ENCODE measurements at places on chromosomes 12 and 14. TPM values are rescaled to one million over a fixed set of nuclear protein-coding genes. Genes with fewer than 3 reads are reported as not detected.

GRCh38 chr12:83244001-83244400 lies 557.3 kb downstream of the TMTC2 start:
- H3K27ac ChIP-seq, result no peak overlapping the region
- peaks cover 8% of the 10 kb centered on the region for H3K4me1 ChIP-seq
- no peaks in the 10 kb centered on the region for H3K36me3 ChIP-seq
- no peaks in the 10 kb centered on the region for H3K27me3 ChIP-seq
- DNase-seq, result no peak

GRCh38 chr14:79383031-79383430 lies 828.3 kb downstream of the DIO2 start:
- no peak overlapping the region for H3K27ac ChIP-seq
- DNase-seq, result no peak
- H3K27me3 ChIP-seq, result no peaks in the 10 kb centered on the region
- peaks cover 3% of the 10 kb centered on the region for H3K36me3 ChIP-seq

DNA sequence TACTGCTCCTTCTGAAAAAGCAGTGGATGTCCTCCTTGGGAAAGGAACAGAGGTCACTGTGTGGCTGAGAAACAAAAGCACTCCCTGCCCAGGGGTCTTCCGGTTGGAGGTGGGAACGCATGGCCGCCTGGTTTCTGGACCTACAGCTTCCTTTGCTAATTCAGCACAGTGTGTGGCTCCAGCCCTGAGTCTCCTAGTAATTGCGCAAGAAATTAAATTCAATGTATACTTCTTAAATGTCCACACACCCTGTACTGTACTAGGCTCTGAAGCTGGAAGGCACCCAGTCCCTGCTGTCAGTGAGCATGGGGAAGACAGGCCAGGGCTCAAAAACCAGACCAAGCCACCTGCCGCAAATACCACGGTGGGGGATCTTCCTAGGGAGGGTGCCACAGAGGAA lies 13.4 kb downstream of the SLC24A4 start:
- H3K27me3 ChIP-seq, result peaks cover 56% of the 10 kb centered on the region
- no peak overlapping the region for H3K27ac ChIP-seq
- no peak for DNase-seq
- no peaks in the 10 kb centered on the region for H3K4me1 ChIP-seq
- H3K36me3 ChIP-seq, result no peaks in the 10 kb centered on the region

DNA sequence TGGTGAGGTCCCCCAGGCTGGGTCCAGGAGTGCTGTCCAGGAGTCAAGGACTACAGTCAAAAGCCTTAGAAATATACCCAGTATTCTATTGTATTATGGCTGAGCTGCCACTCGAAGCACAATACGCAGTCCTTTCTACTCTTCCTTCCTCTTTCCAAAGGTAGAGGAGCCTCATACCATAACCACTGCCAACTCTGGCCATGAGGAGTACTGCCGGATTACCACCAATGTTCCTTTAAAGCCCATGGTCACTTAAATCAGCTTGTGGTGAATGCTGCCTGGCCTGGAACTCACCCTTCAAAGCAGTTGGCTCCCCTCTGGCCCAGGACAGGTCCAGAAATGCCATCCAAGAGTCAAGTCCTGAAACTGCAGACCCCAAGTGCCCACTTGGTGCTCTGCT lies 425.4 kb downstream of the SLC16A7 start:
- no peak overlapping the region for H3K4me3 ChIP-seq
- no peaks in the 10 kb centered on the region for H3K4me1 ChIP-seq
- no peak overlapping the region for H3K27ac ChIP-seq
- H3K36me3 ChIP-seq, result no peaks in the 10 kb centered on the region
- no peaks in the 10 kb centered on the region for H3K27me3 ChIP-seq

- H3K27ac ChIP-seq, result no peak overlapping the region
- peaks cover 89% of the 10 kb centered on the region for H3K27me3 ChIP-seq
- DNase-seq, result no peak
- no peaks in the 10 kb centered on the region for H3K36me3 ChIP-seq
These were observed 213.1 kb downstream of the CHST11 start for GRCh38 chr12:104669851-104670337.

- H3K4me1 ChIP-seq, result peaks cover 2% of the 10 kb centered on the region
- H3K4me3 ChIP-seq, result no peak overlapping the region
- no peak overlapping the region for H3K27ac ChIP-seq
These were observed 217.7 kb downstream of the SLC15A4 start for GRCh38 chr12:128606051-128606450.

DNA sequence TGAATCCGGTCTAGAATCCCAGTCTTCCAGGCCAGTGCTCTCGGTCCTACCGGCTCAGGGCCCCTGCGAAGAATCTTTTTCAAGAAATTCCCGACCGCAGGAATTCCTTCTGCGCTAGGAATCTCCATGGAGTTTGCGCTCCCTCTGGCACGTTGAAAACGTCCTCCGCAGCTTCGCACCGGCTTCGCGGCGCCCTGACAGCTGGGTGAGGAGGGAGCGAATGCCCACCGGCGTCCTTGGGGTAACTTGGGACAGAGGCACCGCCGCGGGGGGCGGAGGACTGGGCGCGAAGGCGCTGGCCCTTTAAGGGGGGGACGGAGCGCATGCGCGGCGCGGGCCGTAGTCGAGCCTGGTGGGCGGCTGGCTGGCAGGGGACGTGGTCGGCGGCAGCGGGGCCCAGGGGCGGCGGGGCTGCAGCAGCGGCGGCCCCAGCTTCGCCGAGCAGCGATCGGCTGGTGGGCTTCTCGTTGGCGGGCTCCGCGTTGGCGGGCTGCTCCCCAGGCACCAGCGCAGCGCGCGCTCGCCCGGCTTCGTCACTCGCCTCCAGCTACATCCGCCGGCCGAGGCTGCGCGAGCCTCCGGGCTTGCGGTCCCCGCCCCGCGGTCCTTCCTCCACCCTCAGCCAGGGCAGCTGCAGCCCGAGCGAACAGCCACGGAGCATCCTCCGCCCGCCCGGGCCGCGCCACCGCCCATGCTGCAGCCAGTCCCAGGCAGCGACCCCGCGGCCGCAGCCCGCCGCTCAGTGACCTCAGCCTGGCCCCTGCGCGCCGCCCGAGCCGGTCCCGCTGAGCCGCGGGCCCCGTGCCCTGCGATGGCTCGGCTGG lies at the start of gene VASH1:
VASH1 (plus strand) TSS at position 333 of the 824 bp plus-strand sequence. CDS start 1,354 bp downstream, outside the sequence.
- H3K36me3 ChIP-seq, result no peaks in the 10 kb centered on the region
- H3K27ac ChIP-seq, result peak within 1 kb of the TSS; percentile 93

DNA sequence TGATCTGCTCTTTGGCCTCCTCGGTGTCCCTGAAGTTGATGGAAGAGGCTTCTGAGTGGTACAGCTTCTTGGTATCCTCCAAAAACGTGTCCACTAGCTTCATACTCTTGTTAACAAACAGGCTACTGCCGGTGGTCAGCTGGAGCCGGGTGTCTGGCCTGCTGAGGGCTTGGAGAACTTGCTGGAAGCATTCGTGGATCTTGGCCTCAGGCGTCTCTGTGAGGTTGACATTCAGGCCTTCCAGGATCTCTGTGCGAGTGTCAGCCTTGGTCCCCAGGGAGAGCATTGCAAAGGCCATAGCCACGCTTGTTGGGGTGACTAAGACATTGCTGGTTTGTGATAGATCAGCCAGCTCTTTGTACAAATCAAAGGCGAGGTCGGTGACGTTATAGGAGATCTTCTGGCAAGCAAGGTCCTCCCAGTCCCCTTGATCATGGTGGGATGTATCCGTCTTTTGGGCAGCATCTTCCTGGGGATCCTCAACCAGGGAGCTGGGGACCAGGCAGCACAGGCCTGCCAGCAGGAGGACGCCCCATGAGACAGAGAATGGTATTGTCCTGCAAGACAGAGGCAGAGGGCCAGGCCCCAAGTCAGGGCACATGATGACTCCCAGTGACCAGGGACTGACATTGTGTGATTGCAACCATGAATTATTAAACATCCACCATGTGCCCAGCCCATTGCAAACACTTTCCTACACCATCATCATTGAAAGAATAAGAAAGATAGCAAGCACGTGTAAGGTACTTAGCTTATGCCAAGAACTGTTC lies 22.1 kb downstream of the SERPINA1 start:
- H3K27ac ChIP-seq, result no peak within 1 kb of the TSS
- no peaks in the 10 kb centered on the region for H3K36me3 ChIP-seq
- no peak for DNase-seq
- no peaks in the 10 kb centered on the region for H3K27me3 ChIP-seq
- H3K4me1 ChIP-seq, result no peaks in the 10 kb centered on the region

GRCh38 chr14:28756269-28756883 lies 10.2 kb upstream of the FOXG1 start:
- H3K27me3 ChIP-seq, result peaks cover 98% of the 10 kb centered on the region
- H3K36me3 ChIP-seq, result no peaks in the 10 kb centered on the region
- no peak for DNase-seq
- H3K4me1 ChIP-seq, result peaks cover 14% of the 10 kb centered on the region
- no peak overlapping the region for H3K4me3 ChIP-seq

The IL22 gene
- total RNA-seq, result not detected

The REC8 gene
- total RNA-seq, result 486 TPM

The ALDH2 gene
- total RNA-seq, result 41.7 TPM

The RHEBL1 gene
- total RNA-seq, result 0.43 TPM

The USP44 gene
- total RNA-seq, result 0.25 TPM
